SK-MEL-5 (cell line): ENCODE measurements at places on chromosomes 1 and 21.

- no peak for DNase-seq
Observed at GRCh38 chr1:4128616-4129015, 228.5 kb upstream of the C1orf174 start.

- no peak for DNase-seq
Observed at GRCh38 chr1:17162941-17163340, 42.0 kb upstream of the PADI1 start.

GRCh38 chr1:175848329-175848728 lies 104.9 kb upstream of the TNR start:
- DNase-seq, result no peak

DNA sequence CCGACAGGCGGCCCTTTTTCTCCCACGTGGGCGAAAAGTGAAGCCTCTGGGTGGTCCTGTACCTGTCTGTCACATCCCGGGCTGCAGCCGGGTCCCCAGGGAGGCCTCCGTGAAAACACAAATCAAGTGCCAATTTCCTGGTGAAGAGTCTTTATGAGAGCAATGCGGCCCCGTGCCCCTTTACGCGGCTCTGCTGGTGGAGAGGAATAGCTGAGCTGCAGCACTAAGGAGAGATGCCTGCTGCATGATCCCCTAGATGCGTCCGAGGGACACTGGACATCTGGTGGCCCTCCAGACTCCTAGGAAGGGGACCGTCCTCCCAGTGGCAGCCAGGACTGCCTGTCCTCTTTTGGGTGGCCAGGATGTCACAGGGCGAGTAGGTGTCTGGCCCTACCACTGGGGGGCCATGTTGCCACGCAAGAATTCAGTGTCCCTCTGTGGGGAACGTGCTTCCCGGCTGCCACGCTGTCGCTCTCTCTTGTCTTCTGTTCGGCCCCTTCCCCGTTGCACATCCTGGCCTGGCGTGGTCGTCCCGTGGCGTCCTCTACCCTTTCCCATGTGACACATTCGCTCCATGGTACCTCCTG lies 38.7 kb downstream of the COL18A1 start:
- DNase-seq, result no peak

DNA sequence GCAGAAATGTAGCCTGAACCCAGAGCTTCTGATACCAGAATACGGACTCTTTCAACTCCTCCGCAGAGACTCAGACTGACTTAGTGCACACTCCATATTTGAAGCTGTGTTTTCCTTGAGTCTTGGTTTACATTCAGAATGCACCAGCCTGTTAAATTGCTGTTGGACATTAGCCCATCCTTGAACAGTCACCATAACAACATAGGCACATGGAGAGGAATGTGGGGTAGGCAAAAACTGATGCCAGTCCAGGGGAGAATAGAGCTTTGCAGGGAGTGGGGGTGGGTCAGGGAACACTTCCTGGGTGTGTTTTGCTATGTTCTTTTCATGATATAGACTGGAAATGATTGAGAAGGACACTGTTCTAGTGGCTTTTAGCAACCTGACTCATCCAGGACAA lies 76.3 kb upstream of the CACNA1E start:
- DNase-seq, result no peak

- DNase-seq, result no peak
Observed at GRCh38 chr1:26094076-26094669, 17.5 kb upstream of the PDIK1L start.

GRCh38 chr21:42651515-42652401 lies 1.7 kb upstream of the PDE9A start:
- DNase-seq, result no peak
